A549 treated with RU486 at 1 μM for 4 hours (cell line): ENCODE measurements at places on chromosomes 4 and X. TPM values are rescaled to one million over a fixed set of nuclear protein-coding genes. Genes with fewer than 3 reads are reported as not detected.

The BEND2 gene
- not detected in 5 replicates for total RNA-seq

The ADAMTS3 gene
- 0.01 to 0.09 TPM (median 0.06 TPM) in 3 of 5 replicates, not detected in the others for total RNA-seq

The RAB33A gene
- 0.21 to 0.32 TPM (median 0.27 TPM) in 5 replicates for total RNA-seq

The ANKRD37 gene
- 2.6 to 4.4 TPM (median 3.4 TPM) in 5 replicates for total RNA-seq

The GASK1B gene
- total RNA-seq: 0.07 to 0.53 TPM (median 0.38 TPM) in 5 replicates

The SOX3 gene
- total RNA-seq: not detected in 5 replicates

The TMEM31 gene
- not detected in 5 replicates for total RNA-seq

The PLAC8 gene
- total RNA-seq: 0.66 to 1.6 TPM (median 1.1 TPM) in 5 replicates

The SLC6A14 gene
- total RNA-seq: 0.02 TPM in 2 of 5 replicates, not detected in the others

The MAGEC2 gene
- total RNA-seq: not detected in 5 replicates

The HHIP gene
- total RNA-seq: 0.42 to 0.87 TPM (median 0.70 TPM) in 5 replicates

The MAGEB1 gene
- not detected in 5 replicates for total RNA-seq

The GIMD1 gene
- not detected in 5 replicates for total RNA-seq

The DGAT2L6 gene
- total RNA-seq: not detected in 5 replicates

The TENM3 gene
- 1.2 to 1.6 TPM (median 1.4 TPM) in 5 replicates for total RNA-seq

The TBL1X gene
- total RNA-seq: 12.2 to 15.0 TPM (median 13.9 TPM) in 5 replicates

The PNMA6A gene
- 3.2 to 5.5 TPM (median 5.1 TPM) in 5 replicates for total RNA-seq

The TACR3 gene
- total RNA-seq: not detected in 5 replicates

The FAM13A gene
- total RNA-seq: 4.2 to 6.3 TPM (median 6.1 TPM) in 5 replicates

The ZXDA gene
- 1.3 to 1.9 TPM (median 1.6 TPM) in 5 replicates for total RNA-seq

The PAK3 gene
- total RNA-seq: 0.02 to 0.03 TPM in 2 of 5 replicates, not detected in the others

The LRBA gene
- total RNA-seq: 5.1 to 8.3 TPM (median 7.3 TPM) in 5 replicates

The BOD1L1 gene
- total RNA-seq: 17.0 to 24.4 TPM (median 18.5 TPM) in 5 replicates

The TMPRSS11B gene
- not detected in 5 replicates for total RNA-seq

The KDR gene
- total RNA-seq: not detected in 5 replicates
